ENCODE measurements at places on chromosomes 3 and 15.
A peak's percentile ranks its signal among the peaks of the same experiment; 100 is the strongest.

- DNase-seq: no peak
These were observed 78.0 kb downstream of the MYO1E start for GRCh38 chr15:59294574-59295260.

GRCh38 chr3:146274833-146275232 is 23.9 kb upstream of the PLSCR4 start:
- DNase-seq: no peak

DNA sequence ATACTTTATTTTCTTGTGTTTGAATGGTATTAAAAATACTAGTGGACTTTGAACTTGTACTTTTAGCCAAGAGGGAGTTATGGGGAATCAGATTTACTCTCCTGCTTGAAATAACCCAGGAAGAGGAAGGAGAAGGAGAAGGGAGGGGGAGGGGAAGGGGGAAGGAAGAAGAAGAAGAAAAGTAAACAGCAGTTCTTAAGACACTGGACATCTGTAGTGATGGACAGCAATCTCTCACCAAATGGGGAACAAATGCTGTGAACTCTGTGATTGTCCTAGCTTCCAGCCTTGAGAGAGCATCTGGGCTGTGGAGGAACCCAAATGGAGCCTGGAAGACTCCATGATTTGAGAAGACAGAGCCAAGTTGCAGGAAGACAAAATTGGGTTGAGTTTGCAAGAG is 52.0 kb downstream of the VPS8 start:
- no peak for DNase-seq

- no peak for DNase-seq
These were observed 173.0 kb downstream of the LPP start for GRCh38 chr3:188326968-188327367.

- DNase-seq: no peak
These were observed 388.2 kb upstream of the RGMA start for GRCh38 chr15:93477188-93477587.

GRCh38 chr3:50472958-50473357 is 30.5 kb downstream of the CACNA2D2 start:
- DNase-seq: no peak

- peak; percentile 83 for DNase-seq
These were observed at the start of gene CSK for GRCh38 chr15:74781431-74782258. TSS of gene CSK (plus strand) at chr15:74782080. CDS start at chr15:74798298, 16,218 bp downstream.

GRCh38 chr3:37029516-37030163 is 36.3 kb downstream of the MLH1 start:
- no peak for DNase-seq

Measured in left hindlimb (tissue), 1 donor.